ENCODE measurements at places on chromosomes 7 and 10.

DNA sequence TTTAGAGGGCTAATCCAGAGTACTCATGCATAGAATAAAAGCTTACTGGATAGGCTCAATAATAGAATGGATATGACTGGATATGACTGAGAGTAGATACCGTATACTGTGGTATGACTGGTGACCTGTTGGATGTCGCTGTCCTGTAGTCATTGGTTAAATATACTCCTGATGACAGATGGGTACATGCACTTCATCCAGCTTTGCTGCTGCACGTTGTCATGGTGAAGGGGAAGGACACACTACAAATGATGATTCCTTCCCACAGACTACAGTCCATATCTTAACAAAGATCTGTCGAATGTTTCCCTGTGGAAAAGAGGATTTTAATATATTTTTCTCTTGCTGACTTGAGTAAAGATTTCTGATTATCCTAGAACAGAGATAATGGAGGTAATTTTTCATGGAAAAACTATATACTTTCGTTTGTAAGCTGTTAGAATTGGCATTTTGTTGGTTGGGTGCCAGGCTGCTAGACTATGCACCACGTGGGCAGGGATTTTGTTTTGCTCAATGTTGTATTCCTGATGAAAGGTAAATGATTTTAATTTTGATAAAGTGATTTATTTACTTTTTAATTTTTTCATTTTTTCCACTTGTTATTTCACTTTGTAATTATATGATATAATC, 97.3 kb downstream of the PPP1R9A start:
- no peak for DNase-seq

DNA sequence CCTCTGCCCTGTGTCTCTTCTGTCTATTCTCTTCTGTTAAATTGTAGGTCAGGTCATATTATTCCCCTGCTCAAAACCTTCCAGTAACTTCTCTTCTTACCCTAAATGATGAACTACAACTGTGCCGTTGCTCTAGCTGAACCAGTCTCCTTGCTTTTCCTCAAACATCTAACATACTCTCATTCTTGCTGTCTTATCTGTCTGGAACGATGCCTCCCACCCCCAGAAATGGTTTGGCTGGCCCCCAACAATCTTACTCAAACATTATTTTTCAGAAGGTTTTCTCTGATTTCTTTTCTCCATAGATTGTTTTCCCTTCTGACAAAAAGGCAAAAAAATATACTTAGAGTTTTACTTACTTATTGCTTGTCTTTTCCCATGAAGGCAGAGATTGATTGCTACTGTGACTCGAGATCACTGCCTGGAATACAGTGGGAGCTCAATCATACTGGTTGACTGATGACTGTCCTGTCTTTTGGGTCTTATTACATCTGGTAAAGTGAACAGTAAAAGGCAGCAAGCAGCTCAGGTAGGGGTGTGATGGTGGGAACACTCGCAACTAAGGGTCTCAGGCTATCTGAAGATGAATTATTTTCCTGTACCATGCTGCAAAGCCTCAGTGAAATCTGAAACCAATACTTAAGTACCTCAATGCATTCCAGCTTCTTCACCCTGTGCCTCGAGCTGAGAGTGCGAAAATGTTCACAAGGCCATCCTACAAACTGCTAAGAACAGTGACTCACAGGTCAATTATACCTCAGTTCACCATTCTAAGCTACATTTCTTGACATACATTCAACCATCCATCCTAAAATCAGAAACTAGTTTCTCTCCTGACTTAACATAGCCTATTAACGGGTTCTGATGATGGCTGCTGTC, 67.6 kb downstream of the DNMBP start:
- DNase-seq: no peak

DNA sequence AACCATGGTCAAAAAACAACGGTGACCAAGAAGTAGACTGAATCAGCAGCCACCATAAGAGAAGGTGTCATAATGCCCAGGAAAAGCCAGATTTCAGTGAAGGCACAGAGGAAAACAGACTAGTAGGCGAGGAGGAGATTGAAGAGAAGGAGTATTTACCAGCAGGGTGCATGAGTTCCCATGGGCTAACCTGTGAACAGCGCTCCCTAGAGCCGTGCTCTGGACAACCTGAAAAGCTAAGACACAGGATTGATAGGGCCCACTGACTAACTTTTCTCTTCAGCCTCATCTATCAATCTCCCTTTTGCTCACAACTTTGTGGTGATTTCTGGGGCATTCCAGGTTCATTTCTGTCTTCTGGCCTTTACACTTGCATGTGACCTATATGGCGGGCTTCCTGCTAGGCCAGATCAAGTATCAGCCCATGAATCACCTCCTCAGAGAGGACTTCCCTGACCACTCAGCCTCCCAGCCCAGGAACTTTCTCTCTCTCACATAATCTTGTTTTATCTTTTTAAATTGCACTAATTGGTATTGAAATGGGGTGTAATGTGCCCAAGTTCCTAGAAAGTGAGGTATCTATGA, 12.8 kb downstream of the ANKRD22 start:
- no peak for DNase-seq

GRCh38 chr10:49749144-49749543, 13.0 kb downstream of the OGDHL start:
- DNase-seq: no peak

- DNase-seq: no peak
These were observed 836 bp downstream of the KMT2E start for GRCh38 chr7:105014693-105015389.

DNA sequence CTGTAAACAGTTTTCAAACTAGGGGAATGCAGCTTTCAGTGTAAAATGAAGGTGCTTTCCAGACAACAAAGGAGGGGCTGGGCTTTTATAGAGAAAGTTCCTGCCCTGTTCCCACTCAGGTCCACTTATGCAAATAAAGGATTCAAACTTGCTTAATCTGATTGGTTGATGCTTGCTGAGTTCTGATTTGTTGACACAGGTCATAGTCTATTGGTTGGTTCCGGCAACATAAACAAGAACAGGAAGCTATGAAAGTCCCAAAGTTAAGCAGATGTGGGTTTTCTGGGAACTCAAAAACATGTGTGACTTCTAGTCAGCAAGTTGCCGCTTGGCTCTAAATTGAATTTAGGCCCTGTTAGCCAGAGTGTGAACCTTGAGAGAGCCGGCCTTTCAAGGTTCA, 194.2 kb upstream of the SVIL start:
- DNase-seq: no peak

DNA sequence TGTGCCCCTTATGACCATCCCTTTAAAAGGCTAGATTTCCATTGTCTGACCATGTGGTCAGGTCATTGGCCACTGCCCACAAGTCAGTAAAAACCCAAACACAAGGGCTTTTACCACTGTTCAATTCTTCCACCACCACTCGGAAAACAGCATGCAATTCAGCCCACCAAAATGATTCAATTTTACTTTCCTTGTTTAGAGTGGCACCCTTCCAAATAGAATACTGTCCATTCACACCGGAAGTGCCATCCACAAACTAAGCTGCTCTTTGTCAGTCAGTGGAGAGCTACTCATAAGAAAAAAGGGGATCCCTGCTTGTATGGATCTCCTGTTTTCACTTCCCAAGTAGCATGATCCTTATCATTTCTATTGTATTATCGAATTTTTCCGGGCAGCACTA, 350.7 kb upstream of the MBL2 start:
- no peak for DNase-seq

Measured in posterior vena cava (tissue), 2 donors.